GM12892 (cell line): ENCODE measurements at places on chromosomes 11 and 22.

GRCh38 chr11:118164885-118165284, 11.6 kb downstream of the SCN2B start:
- no peak for DNase-seq

DNA sequence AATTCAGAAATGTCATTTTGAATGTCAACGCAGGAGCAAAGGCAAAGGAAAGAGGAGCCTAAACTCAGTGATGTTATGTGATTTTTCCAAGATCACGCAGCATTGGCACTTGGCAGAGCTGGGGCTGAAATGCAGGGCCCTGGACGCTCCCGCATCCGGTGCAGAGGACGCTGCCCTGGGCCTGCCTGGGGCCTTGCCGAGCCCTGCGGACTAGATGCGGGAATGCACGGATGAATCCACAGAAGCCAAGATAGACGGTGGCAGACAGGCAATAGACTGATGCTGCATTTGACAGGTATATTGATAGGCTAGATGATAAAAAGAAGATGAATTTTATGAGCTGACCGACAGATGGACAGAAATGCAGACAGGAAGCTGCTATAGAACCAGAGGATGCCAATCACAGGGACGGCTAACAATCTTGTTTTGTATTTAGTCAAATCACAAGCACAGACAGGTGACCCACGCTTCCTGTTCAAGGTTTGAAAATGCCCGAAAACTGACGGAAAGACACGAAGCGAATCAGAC, 696 bp upstream of the MARK2 start:
- no peak for DNase-seq

- DNase-seq = no peak
Measured at GRCh38 chr22:44616882-44617655, 84.9 kb upstream of the PRR5 start.

DNA sequence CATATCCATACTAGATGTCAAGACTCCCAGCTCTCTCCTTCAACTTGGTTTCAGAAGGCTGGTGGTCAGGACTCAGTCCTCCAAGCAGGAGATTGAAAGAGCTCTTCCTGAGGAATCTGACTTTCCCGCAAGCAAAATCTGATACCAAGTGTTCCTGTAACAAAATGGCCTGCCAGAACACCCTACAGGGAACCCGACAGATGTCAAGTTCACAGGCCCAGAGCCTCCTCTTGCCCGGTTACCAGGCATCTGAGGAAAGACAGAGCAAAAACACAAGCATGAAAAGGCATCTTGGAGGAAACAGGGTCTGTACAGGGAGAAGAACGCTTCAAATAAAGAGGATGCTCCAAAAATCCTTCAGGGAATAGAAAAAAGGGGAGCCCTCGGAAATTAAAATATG, 8.7 kb upstream of the KCNJ5 start:
- DNase-seq = no peak

- no peak for DNase-seq
Measured at GRCh38 chr22:22730655-22731373, 86.4 kb downstream of the GGTLC2 start.

GRCh38 chr11:44859528-44859925, 91.2 kb downstream of the TP53I11 start:
- DNase-seq = no peak

GRCh38 chr11:119417726-119418540, 5.0 kb downstream of the THY1 start:
- no peak for DNase-seq

- no peak for DNase-seq
Measured at GRCh38 chr11:13487661-13488030, 8.2 kb downstream of the PTH start.

DNA sequence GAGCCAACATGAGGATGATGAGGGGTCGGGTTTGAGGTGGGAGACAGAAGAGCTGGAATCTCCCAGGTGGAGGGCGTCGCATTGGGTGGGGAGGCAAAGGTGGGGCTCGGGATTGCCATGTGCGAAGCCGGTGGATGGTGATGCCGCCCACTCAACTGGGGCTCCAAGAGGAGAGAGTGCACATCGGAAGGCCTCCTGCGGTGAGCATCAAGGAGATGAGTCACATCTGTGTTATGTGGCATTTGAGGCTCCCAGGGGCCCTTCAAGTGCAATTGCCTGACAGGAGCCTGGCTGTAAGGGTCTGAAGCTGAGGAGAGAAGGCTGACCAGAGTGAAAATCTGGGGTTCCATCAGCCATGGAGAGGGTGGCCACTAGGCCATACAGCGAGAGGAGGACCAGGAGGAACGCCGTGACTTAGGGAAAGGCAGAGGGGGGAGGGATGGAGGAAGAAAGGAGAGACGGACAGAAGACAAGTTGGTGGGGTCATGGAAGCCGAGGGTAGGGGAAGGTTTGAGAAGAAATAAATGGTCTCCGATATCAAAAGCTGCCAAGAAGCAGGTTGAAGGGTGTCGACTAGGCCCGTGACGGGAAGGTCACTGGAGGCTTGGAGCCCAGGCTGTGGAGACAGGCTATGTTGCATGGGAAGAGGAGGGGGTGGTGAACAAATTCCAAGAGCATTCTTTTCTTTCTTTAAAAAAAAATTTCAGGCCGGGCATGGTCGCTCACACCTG, 21.3 kb downstream of the RASD2 start:
- DNase-seq = no peak

DNA sequence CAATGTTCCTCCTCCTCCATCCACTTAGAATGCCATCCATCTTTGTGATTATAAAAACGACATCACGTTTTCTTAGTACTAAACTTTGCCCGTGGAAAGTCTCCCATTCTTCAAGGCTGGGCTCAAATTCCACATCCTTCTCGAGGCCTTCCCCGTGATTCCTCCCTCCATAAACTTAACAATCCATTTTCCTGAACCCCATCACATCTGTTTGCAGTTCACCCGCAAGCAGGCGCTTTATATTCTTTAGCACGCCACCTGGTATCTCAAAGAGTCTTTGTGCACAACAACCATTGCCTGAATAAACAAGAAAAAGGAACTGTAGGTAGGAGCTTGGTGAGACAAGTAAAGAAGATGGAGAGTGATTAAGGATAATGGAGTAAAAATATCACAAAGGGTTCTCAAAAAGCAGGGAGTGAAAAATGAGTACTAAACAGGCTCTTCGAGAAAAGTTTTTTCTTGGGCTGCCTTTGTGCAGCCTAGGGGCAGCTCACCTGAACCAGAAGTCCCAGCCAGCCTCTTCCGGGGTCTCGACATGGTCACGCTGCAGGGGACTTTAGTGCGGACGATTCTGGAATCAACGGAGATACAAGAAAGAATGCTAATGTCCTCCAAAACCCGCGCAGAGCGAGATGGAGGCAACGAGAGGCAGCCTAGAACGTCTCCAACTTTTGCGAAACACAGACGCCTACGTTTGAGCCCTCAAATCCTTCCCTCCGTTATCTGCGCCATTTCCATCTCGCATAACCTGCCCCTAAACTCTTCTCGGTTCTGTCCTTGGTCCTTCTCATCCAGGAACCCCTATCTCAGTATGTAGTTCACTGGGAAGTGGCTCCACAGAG, 585 bp downstream of the THYN1 start:
- no peak for DNase-seq

DNA sequence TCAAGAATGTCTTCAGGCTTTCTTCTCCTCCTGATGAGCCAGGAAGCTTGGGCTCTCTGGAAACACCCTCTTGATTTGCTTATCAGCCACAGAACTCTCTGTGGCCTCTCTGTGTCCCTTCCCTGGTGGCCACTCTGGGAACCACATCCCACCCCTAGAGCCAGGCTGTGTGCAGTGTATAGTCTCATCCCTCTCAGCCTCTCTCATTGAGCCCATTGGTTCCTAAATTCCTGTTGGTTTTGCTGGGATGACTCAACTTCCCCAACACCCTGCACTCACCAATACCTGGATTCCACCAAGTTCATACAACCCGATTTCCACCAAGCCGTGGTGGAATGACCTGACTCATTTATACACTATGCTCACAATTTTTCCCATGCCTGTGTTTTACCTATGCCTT, 5.2 kb downstream of the IRAG1 start:
- DNase-seq = no peak

GRCh38 chr11:104625246-104625645, 273.0 kb downstream of the CASP12 start:
- DNase-seq = no peak

DNA sequence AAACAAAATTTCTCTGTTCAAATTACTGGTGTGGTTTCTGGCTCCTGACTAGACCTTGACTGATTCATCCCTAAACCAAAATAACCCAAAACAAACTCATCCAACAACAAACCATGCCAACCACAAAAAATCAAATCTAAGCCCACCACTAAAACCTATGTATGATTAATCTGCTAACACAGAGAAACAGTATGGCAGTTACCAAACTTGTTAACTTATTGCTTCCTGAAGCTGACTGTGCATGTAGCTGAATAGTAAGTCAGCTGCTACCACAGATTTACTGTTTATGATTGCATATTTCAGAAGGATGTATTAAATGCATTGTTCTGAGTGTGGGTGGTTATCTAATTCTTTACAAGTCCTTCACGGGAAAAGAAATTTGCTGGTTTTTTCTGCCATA, 231.1 kb downstream of the SWAP70 start:
- no peak for DNase-seq

DNA sequence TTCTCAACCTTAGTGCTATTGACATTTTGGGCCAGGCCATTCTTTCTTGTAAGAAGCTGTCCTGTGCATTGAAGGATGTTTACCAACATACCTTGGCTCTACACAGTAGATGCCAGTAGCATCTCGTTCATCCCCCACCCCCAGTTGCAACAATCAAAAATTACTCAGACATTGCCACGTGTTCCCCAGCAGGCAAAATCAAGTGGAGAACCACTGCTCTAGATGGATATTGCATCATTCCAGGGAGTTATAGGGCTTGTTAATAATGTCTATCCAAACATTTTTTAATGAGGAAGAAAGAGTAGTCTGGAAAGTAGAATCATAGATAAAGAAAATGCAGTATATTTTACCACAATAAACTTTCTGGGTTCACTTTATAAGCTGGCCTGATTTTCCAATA, 64.1 kb downstream of the PRMT3 start:
- DNase-seq = no peak
